ENCODE measurements at places on chromosomes 7 and 10.
A peak's percentile ranks its signal among the peaks of the same experiment; 100 is the strongest.

DNA sequence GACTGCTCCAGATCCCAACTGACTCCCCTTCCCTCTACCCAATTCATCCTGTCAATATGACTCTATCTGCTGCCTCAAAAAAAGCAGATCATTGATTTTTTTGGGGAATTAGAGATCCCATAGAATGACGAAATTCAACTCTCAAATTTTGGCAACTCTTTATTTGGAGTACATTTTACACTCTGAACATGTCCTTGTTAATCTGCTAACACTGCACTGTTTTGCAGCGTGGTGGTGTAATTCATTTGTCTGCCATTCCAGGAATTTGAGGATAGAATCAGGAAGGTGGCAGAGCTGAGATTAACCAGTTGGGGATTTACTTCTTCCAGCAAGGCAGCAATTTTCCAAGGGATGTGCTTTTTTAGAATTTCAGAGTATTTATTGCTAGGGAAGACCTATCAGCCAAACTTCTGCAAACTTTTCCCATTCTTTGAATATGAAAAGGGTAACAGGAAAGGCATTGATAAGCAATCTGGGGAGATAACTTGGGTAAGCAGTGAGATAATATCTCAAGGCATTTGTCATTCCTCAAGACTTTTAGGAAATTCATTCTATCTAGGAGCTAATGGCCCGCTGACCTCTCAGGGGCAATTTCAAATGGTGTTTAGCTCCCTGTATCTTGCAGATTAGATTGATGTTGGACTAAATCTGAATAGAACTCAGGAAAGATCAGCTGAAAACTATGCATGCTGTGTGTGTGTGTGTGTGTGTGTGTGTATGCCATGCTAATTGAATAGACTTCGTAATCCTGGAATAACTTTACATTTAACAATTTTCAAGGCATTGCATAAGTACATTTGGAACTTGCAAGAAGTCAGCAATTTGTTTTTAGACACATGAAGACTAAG, 9.7 kb downstream of the BAMBI start:
- no peak for DNase-seq

GRCh38 chr7:117937753-117938483, 64.7 kb upstream of the CTTNBP2 start:
- peak; percentile 61 for DNase-seq

DNA sequence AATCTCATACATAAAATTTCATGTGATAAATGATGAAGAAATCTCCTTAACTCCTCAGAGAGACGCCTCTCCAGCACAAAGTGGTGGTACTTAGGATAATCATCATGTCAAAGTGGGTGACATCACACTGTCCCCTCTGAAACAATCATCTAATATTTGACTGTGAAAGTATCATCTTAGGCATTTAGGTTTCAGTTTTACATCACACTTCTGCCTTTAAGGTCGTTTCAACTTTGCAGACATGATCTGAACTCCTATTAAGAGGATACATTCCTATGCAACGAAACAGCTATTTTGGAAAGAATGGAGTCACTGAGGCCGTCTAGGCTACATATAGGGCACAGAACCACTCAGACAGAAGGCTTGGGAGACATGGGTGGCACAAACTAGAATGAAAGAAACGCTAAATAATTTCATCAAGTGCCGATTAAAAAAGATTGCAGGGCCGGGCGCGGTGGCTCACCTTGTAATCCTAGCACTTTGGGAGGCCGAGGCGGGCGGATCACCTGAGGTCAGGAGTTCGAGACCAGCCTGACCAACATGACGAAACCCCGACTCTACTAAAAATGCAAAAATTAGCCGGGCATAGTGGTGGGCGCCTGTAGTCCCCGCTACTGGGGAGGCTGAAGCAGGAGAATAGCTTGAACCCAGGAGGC, 2.0 kb downstream of the VOPP1 start:
- peak; percentile 37 for DNase-seq

DNA sequence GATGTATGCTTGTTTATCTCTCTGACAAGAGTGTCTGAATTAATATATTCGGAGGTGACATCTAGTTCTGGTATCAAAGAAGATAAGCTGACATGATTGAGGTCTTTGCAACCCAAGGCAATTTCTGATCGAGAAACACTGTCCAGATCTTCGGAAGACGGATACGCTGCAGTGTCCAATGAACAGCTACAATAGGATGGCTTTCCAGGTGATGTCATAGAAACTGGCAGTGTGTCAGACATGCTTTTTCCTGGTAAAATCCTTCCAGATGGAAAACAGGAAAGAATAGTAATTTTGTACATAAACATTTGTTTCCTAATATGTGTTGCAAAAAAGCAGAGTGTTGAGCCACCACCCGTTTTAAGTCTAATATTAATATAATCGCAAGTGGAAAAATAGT, 33.4 kb downstream of the VWDE start:
- DNase-seq, result no peak

DNA sequence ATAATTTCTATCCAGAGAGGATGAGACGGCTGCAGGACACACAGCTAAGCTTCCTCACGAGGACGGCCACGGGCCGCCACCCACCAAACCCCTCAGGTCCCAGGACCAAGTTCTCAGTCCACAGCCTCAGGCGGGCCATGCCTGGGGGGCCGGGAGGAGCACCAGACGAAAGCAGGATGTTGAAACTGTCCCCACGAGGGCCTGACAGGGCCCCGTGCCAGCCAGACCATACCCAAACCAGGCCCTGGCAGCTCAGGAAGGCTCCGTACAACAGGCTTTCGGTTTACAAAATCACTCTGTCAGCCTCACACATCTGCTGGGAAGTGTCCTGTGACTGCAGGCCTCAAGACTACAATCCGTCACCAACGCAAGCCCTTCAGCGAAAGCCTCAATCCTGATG, 14.5 kb downstream of the TUBGCP2 start:
- no peak for DNase-seq

DNA sequence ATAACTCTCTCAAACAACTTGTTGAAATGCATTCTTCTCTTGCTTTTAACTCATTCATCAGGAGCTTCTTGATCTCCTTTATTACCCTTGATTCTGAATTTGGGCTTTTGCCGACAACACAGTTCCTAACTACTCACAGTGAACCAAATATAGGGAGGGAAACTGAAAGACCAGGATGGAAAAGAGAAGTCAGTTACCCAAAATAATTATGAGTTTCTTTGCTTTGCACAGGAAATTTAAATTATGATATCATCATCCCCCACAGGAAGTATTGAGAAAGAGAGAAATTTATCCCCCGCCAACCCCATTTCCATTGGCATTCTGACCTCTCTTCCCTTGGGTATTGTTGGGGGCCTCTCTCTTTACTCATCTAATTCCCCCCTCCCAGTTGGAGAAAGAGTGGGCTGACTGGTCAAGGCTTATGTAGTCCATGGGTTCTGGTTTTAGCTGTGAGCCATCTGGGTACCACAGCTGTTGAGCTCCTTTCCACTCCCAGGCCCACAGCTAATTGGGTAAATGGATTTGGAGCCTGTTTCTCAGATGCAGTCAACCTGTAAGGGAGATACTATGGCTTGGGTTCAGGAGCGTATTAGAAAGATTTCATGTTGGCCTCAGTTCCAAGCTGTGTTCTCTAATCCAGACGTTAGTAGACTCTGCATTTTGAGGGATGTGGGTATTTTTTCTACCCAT, 109.0 kb downstream of the FZD1 start:
- no peak for DNase-seq

GRCh38 chr7:107563081-107563774, 492 bp downstream of the COG5 start:
- DNase-seq, result peak; percentile 79

GRCh38 chr7:128904381-128905197, 5.9 kb downstream of the KCP start:
- DNase-seq, result peak; percentile 74

- peak; percentile 33 for DNase-seq
Observed at GRCh38 chr10:13784067-13784466, 197.3 kb downstream of the PRPF18 start.

GRCh38 chr7:30906515-30907240, 5.0 kb upstream of the AQP1 start:
- no peak for DNase-seq

GRCh38 chr10:19592276-19592675, 224.0 kb upstream of the PLXDC2 start:
- no peak for DNase-seq

DNA sequence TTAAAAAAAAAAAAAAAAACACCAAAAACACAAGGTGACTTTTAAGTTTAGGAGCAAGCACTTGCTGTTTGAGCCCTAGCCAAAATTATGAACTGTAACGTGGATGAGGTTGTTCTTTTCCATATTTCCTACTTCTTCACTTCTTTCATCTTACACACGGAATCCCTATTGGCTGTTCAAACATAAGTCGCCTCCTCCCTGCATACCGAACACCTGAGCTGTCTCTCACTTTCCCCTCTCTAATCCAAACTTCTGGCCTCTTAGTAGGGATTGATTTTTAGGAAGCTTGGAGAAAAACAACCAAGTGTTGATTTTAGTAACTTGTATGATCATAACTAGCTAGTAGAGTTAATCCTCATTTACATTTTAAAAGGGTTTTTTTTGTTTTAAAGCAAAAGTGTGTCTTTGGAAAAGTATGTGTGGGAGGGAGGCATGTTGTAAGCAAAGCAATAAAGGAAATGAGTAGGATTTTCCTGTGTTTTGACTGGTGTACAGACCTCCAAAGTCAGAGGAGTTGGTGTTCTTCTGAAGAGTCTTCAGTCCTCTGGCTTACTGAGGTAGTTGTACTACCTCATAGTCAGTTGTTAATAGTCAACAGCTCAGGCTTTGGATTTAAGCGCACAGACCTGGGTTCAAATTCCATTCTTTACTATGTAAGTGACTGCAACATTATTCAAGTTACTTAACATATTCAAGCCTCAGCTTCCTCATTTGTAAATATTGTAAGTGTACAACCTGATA, 39.3 kb downstream of the RABGEF1 start:
- no peak for DNase-seq

DNA sequence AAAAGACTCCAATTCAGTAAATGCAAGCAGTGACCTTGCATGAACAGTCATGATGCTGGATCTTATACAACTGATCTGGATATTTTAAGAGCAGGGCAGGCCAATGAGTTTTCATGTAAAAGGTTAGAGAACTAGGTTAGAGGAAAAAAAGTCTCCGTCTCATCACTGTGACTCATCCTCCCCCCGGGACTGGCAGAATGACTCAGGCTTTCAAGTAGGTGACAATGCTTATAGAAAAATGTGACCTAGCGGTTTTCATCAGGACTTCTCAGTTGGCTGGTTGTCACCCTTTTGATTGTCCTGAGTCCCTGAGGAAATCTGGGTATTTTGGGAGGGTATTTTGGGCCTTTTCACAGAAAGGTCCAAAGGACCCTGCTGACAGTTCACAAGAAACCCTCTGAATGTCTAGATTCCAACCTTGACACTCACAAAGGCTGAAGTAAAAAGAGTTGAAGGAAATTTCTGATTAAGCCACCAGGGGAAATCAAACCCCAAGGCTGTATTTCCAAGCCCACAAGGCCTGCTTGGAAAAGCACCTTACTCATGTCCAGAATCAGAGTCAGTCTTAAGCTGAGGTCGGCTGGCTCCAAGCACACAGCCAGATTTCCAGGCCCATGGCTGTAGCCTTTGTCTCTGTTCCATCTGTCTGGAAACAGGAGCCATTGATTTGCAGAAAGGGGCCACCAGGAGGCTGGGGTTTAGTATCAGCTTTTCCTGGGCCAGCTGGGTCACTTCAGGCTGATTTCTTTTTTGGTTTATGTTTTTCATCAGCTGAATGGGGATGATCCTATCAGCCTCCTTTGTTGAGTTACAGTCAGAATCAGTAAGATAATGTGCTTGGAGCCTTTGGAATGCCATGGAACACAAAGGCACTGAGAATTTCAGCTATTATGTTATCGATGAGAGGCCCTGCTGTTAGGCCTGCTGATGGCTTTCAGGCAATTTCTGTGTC, 226.4 kb upstream of the HABP2 start:
- no peak for DNase-seq

DNA sequence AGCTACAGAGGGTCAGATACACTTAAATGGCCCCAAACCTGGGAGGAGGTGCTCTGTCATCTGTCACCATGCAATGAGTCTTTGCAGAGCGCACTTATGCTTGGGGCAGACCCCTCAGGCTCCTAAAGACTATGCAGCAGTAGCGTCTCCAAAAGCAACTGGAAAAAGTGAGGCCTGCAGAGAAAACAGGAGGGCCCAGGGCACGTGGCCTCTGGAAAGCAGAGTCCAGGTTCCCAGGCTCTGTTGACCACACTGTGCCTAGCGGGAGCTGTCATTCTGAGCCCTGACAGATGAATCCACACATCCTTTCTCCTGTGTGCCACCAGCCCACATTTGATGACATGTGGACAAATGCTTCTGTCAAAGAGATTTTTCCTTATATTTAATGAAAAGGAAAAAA, 66.4 kb downstream of the MINDY4 start:
- no peak for DNase-seq

- DNase-seq, result peak; percentile 98
Observed at GRCh38 chr7:30252885-30253795, 31.3 kb upstream of the ZNRF2 start.

DNA sequence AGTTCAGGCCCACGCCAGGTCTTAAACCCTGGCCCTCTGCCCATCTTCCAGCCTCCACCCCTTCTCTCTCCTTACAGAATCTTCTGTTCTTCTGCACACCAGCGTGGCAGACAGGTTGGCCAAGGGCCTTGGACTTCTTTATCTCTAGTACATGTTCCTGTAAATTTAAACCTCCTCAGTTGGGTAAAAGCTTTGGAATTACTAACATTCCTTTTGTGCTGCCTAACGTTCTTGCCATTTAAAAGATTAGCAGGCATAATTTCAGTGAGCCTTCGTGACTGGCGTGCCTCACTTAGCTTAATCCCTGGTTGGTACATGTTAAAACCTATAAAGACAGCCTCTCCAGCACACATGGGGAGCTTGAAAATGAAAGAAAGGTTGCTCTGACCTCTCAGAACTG, 192.2 kb downstream of the CUX1 start:
- no peak for DNase-seq

- DNase-seq, result peak; percentile 64
Observed at GRCh38 chr7:36810032-36810431, 85.7 kb upstream of the AOAH start.

- DNase-seq, result no peak
Observed at GRCh38 chr7:116829041-116829440, 33.3 kb upstream of the CAPZA2 start.

GRCh38 chr7:5502721-5503243, 79.1 kb upstream of the TNRC18 start:
- no peak for DNase-seq

DNA sequence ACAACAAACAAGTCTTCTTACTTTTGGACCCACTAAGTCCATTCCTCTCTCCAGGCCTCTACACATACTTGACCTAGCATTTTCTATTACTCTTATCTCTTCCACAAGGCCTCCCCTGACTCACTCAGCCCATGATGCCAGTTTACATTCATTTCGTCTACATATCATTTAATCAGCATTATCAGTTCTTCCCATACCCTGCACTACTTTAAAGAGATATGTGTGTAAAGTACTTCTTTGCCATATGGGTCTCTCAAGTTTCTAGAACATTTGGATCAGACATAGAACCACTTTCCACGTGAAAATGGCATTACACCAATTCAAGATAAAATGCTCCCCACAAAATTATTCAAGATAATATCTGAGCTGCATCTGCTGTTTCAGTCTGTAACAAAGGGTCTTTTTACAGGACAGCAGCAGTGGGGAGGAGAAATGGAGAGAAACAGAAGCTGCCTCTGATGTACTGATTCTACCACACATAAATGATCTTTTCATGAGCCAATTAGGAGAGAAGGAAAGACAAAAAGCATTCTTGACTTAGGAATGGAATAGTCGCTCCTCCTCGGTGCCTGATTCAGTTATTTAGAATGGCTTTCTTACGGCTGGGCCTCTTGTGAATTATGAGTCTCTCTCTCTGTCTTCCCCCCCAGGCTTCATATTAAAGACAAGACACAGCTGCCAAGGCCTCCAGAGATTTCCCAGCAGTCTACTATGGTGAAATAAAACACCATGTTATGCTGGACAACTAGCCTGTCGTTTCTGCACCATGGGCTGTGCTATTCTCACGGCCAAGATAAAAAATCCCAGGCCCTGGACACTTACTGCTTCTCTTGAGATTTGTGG, 46.9 kb upstream of the SEPTIN7 start:
- peak; percentile 34 for DNase-seq
